ENCODE measurements at places on chromosomes 5 and 9. TPM values are rescaled to one million over a fixed set of nuclear protein-coding genes. Genes with fewer than 3 reads are reported as not detected.

The SV2C gene
- not detected for total RNA-seq

The MLANA gene
- not detected for total RNA-seq

The SNCAIP gene
- 0.32 TPM for total RNA-seq

GRCh38 chr5:123075521-123076163 is 13.4 kb upstream of the PRDM6 start:
- no peak for DNase-seq
- no peak overlapping the region for H3K4me3 ChIP-seq
- peaks cover 9% of the 10 kb centered on the region for H3K27me3 ChIP-seq
- H3K27ac ChIP-seq, result no peak overlapping the region
- no peaks in the 10 kb centered on the region for H3K36me3 ChIP-seq
- H3K4me1 ChIP-seq, result no peaks in the 10 kb centered on the region

DNA sequence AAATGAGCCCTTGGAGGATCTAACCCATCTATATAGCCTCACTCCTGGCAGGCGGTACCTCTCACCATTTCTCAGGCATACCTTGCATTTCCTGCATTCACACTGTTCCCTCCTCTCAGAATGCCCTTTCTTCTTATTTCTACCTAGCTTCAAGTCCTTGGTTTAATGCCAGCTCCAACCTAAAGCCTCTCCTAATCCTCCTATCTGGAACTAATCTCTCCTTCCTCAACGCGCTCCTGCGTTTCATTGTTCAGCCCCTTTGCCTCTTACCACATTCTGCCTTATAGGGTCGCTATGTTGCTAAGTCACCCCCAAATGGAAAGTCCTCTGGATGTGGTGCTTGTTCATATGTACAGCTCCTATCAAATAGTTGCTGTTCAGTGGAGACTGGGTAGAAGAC is 288.5 kb upstream of the TUT7 start:
- no peak for DNase-seq
- H3K27me3 ChIP-seq, result no peaks in the 10 kb centered on the region
- no peak overlapping the region for H3K27ac ChIP-seq
- H3K4me1 ChIP-seq, result no peaks in the 10 kb centered on the region
- H3K4me3 ChIP-seq, result no peak overlapping the region

- no peak overlapping the region for H3K27ac ChIP-seq
- DNase-seq, result peak; percentile 47
- peaks cover 6% of the 10 kb centered on the region for H3K4me1 ChIP-seq
- H3K4me3 ChIP-seq, result no peak overlapping the region
- peaks cover 16% of the 10 kb centered on the region for H3K36me3 ChIP-seq
- H3K27me3 ChIP-seq, result no peaks in the 10 kb centered on the region
These were observed 10.3 kb downstream of the NINJ1 start for GRCh38 chr9:93123561-93124283.

- H3K27ac ChIP-seq, result no peak overlapping the region
- H3K27me3 ChIP-seq, result no peaks in the 10 kb centered on the region
- DNase-seq, result no peak
- H3K4me3 ChIP-seq, result no peak overlapping the region
These were observed 40.1 kb upstream of the UBAC1 start for GRCh38 chr9:136001231-136001630.

- H3K4me3 ChIP-seq, result no peak overlapping the region
- no peak for DNase-seq
These were observed 327.0 kb upstream of the TNC start for GRCh38 chr9:115444959-115445358.

GRCh38 chr9:32339424-32339823 is 45.0 kb upstream of the ACO1 start:
- no peaks in the 10 kb centered on the region for H3K27me3 ChIP-seq
- H3K4me3 ChIP-seq, result no peak overlapping the region
- DNase-seq, result no peak
- H3K36me3 ChIP-seq, result no peaks in the 10 kb centered on the region
- no peak overlapping the region for H3K27ac ChIP-seq
- no peaks in the 10 kb centered on the region for H3K4me1 ChIP-seq

DNA sequence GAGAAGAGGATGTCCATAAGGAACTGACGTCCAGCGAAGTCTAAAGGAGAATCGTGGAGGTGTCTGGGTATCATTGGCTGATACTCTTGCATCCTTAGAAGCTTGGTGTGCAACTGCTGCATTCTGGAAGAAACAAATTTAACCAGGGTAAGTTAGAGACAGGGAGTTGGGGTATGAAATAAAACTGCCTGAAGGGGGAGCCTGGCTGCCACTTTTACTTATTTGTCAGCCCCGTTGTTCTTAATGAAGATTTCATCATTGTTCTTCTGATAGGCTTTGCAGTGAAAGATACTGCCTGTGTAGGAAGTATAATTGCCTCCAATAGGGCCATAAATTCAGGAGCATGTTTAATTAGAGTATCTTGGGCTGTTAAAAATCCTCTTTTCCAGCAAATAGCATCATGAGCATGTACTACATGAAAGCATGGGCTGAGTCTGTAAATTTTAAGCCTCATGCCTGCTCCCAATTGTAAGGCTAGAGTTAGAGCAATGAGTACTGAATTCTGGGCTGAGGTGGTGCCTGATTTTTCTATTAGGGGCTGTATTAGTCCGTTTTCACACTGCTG is 1264.5 kb upstream of the ACO1 start:
- H3K4me1 ChIP-seq, result no peaks in the 10 kb centered on the region
- peak; percentile 23 for DNase-seq
- no peaks in the 10 kb centered on the region for H3K27me3 ChIP-seq
- no peak overlapping the region for H3K4me3 ChIP-seq

DNA sequence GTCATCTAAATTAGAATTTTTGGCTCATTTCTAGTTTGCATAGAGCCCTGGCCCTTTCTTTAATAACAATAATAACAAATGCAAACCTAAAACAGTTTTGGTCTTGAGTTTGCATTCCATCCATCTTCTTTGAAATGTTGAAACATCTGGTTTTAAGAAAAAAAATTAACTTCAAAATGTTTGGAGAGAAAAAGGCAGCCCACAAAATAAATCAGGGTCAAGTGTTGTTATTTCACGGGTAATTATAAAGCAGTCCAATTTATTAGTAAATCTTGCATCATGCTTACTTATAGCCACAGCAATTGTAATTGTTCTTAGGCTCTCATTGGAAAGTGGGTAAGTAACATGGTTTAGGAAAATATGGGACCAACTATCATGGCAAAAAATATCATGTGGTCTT is 247.0 kb upstream of the MEF2C start:
- H3K4me3 ChIP-seq, result no peak overlapping the region
- H3K27me3 ChIP-seq, result no peaks in the 10 kb centered on the region
- DNase-seq, result no peak
- no peaks in the 10 kb centered on the region for H3K36me3 ChIP-seq
